ENCODE measurements at places on chromosomes 3 and 15.

- no peak for DNase-seq
Observed at GRCh38 chr15:50670115-50670514, 16.5 kb downstream of the TRPM7 start.

DNA sequence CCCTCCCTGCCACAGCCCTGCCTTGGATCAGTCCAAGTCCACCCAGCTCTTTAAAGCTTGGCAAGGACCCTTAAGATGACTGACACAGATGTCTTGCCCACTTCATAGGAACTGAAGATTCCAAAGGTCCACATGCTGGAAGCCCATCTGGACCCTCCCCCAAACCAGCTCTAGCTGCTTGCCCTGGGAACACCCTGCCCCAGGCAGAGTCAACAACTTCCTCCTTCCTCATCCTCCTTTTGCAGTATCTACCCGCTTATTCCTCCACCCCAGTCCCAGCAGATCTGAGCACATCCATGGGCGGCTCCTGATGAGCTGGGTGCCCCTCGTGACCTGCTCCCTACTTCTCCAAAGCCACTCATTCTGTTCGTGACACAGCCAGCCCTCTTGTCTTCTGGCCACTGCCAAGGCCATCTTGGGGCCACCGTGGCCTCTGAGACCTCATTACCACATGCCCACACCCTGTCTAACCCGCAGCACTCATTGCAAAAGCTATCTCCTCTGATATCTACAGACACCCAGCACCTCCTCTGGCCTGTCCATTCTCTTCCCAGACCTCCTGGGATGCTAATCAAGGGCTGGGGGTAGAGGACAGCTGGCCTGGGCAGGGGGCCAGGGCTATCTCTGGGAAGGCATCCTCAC is 2.0 kb upstream of the PFKFB4 start:
- no peak for DNase-seq

DNA sequence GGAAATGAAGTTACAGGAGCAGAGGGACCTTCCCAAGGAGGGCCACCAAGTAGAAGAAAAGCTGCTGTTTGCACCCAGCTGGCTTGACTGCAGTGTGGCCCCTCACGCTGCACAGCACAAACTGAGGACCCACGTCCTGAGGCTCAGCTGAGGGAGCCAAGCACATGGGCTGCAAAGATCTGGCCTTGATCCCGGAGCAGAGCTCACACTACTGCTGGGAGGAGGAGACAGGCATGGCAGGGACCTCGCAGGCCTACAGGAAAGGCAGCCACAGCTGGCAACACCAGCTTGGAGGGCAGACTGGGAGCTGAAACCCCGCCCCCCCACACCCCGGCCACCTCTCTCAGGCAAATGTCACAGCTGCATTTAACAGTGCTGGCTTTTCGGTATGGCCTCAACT is 39.7 kb downstream of the KLHL25 start:
- no peak for DNase-seq

DNA sequence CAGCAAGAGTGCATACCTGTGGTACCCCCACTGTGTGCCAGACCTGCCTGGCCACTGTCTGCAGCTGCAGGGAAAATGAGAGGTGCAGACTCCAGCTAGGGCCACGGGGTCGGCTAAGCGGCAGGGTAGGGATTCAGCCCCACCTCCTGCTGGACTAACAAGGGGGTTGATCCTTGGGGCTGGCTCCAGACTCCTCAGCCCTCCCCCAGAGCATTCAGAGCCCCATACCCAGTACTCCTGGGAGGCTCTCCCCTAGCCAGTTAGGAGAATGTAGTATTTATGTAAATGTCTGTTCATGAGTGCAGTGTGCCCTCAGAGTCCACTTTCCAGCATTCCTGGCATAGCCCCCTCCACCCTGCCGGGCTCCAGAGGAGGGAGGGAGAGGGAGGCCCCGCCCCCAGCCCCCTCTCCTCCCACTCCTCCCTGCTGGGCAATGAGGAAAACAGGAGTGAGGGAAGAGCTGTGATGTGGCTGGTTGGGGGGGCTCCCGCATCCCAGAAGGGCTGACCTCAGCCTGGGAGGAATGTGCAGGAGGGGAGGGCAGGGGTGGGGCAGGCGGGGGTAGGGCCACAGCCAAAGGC is 4.5 kb upstream of the SEMA3B start:
- DNase-seq: peak; percentile 91

GRCh38 chr3:42173307-42173706 is 82.2 kb downstream of the TRAK1 start:
- DNase-seq: no peak

GRCh38 chr15:66897971-66898370 is 167.4 kb upstream of the SMAD3 start:
- no peak for DNase-seq

- no peak for DNase-seq
Observed at GRCh38 chr15:69158201-69158842, 2.1 kb upstream of the GLCE start.

- DNase-seq: no peak
Observed at GRCh38 chr15:72952151-72952550, 100.1 kb upstream of the NEO1 start.

- no peak for DNase-seq
Observed at GRCh38 chr3:143383421-143383820, 263.9 kb downstream of the CHST2 start.

- no peak for DNase-seq
Observed at GRCh38 chr3:38067508-38068233, 28.7 kb downstream of the DLEC1 start.

DNA sequence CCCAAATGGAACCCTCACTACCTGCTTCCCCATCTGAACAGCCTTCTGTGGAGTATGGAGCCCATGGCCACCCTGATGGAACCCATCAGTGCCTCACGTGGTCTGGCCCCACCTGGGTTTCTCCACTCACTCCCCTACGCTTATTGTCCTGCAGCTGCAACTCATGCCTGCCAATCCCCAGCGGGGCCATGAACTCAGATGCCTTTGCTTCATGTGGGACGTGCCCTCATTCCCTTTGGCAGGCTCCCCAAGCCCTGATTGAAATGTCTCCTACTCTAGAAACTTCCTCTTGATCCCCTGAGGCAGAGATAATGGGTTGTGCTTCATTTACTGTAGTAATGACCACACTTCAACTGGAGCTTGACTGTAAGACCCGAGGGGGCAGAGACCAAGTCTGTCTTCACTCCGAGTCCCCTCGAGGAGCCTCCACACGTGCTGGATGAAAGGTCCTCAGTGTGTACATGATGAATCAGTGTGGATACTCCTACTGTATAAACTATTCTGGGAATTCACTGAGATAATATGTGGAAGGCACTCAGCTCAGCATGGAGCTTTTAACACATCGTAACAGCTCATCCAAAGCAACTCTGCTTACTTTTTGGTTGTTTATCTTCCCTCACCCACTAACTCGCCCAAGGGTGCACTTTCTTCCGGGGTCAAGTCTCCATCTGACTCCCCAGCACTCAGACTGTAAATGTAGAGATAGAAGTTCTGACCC is 232.8 kb upstream of the BHLHE40 start:
- DNase-seq: no peak

- no peak for DNase-seq
Observed at GRCh38 chr3:53078656-53079055, 32.8 kb upstream of the SFMBT1 start.

DNA sequence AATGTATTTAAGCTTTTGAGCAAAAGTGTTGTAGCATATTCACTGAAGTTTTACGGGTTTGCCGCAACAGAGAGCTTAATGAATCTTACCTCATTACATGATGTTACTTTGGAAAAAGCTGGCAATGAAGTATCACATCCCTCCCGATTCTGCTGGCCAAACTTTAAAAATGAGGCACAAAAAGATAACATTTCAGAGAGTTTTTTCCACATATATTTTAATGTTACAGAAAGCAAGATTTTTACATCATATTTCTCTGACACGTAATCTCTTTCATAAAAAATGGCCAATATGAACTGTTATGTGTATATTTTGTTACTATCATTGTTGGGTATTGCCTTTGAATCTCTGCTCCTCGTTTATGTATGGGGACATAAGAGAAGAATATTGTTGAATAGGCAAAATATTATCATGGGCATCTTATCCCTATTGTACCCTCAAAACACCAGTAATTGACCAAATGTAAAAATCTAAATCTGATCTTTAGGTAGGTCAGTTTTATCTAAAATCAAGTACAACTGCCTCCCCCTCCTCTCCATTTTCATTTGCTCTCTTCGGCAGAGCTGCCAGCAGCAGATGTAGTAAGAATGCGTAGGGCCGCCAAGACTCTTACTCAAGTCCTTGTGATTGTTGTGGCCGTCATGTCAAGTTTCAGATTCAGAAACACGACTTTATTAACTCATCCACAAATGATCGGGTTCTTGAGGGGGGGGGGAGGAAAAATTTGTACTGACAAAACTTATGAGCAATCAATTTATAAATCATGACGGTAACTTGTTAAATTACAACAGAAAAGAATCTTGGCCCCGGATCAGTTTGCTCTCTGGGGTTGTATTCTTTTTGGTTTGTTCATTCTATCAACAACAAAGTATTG is 106.7 kb upstream of the THRB start:
- DNase-seq: no peak

- DNase-seq: no peak
Observed at GRCh38 chr15:71716990-71717389, 93.4 kb upstream of the NR2E3 start.

- DNase-seq: no peak
Observed at GRCh38 chr3:116470605-116471197, 25.4 kb upstream of the LSAMP start.

DNA sequence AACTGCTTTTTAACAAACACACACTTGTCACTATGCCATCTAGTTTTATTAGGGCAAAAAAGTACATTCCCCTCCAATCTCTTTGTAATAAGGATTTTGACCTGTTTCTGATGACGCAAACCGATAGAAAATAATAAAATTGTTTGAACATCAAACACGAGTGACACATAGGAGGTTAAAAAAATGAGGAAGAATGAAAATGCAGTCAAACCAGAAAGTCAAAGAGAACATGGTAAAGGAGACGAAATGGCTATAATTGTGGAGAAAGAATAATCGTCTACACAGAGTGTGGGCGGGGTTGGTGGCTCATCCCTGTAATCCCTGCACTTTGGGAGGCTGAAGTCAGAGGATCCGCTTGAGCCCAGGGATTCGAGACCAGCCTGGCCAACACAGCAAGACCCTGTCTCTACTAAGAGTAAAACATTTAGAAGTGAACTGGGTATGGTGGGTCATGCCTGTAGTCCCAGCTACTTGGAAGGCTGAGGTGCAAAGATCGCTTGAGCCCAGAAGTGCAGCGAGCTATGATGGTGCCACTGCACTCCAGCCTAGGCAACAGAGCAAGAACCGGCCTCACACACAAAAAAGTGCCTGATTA is 83.2 kb downstream of the MEIS2 start:
- no peak for DNase-seq

GRCh38 chr3:42172047-42172654 is 81.0 kb downstream of the TRAK1 start:
- no peak for DNase-seq

GRCh38 chr15:77496715-77497109 is 76.0 kb downstream of the HMG20A start:
- peak; percentile 98 for DNase-seq

DNA sequence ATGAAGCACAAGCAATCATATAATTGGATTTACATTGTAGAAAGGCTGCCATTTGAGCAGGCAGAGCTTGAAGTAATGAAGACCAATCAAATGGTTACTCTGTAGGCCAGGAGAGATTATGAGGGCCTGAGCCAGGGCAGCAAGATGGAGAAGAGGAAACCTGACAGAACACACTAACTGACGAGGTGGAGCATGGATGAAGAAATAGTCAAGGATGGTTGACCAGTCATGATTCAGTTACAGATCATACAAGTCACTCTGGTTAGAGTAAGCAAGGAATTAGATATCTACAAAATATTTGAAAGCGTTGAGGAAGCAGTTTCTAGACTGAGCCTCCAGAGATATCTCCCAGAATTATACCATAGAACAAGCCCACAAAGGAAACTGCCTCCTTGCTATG is 101.8 kb upstream of the THSD4 start:
- DNase-seq: no peak

DNA sequence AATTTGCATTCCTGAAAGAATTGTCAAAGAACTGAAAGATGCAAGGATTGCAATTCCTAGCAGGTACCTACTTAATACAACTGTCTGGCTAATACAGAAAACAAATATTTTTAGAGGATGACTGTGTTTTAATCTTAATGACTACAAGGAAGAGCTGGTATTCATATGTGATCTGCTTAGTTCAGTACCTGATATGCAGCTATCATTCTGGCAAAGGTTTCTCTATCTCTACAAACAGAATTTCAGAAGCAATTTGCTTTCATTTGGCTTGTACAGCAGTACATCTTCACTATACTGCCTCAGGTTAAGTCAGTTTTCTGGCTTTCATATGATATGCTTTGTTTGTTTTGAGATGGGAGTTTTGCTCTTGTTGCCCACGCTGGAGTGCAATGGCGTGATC is 51.3 kb downstream of the TBL1XR1 start:
- no peak for DNase-seq

DNA sequence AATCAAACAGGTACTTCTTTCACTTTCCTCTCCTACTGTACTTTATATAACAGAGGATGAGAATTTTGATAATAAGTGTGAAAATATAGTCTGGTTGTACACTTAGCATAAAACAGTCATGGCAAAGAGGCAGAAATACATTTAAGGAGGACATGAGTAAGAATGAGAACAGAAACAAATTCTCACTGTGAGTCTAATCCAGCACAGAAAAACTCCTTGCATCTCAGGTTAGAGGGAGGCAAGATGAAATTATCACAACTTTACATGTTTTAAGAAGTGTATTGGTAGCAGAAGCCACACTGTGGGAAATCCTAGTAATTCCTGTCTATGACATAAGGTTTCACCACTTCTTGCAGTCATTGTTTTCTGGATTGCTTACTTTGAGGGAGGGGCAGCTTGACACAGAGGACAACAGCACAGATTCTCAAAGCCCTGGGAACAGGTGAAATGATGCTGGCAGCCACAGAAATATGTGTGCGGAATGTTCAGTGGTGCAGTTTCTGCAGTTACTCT is 733.6 kb upstream of the GBE1 start:
- DNase-seq: no peak

DNA sequence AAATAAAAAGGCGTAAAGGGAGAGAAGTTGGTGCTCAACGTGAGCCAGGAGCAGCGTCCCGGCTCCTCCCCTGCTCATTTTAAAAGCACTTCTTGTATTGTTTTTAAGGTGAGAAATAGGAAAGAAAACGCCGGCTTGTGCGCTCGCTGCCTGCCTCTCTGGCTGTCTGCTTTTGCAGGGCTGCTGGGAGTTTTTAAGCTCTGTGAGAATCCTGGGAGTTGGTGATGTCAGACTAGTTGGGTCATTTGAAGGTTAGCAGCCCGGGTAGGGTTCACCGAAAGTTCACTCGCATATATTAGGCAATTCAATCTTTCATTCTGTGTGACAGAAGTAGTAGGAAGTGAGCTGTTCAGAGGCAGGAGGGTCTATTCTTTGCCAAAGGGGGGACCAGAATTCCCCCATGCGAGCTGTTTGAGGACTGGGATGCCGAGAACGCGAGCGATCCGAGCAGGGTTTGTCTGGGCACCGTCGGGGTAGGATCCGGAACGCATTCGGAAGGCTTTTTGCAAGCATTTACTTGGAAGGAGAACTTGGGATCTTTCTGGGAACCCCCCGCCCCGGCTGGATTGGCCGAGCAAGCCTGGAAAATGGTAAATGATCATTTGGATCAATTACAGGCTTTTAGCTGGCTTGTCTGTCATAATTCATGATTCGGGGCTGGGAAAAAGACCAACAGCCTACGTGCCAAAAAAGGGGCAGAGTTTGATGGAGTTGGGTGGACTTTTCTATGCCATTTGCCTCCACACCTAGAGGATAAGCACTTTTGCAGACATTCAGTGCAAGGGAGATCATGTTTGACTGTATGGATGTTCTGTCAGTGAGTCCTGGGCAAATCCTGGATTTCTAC is at the start of gene RARB:
Gene RARB, plus strand, starts transcription at position 322 of the 847 bp plus-strand sequence. Its CDS starts 469 bp downstream, at position 791.
- peak; percentile 85 for DNase-seq

GRCh38 chr3:132189601-132190000 is 127.6 kb upstream of the ACP3 start:
- DNase-seq: no peak

GRCh38 chr3:117126946-117127546 is 417.5 kb downstream of the TUSC7 start:
- DNase-seq: no peak

All from fibroblast of skin of left biceps (primary cell).